ENCODE measurements at places on chromosomes 7 and 10. TPM values are rescaled to one million over a fixed set of nuclear protein-coding genes. Genes with fewer than 3 reads are reported as not detected.

- DNase-seq = no peak
These were observed 39.0 kb upstream of the IFRD1 start for GRCh38 chr7:112411186-112411795.

The CRPPA gene
- polyA plus RNA-seq = 0.71 TPM

The NEUROG3 gene
- polyA plus RNA-seq = not detected

The METTL2B gene
- polyA plus RNA-seq = 13.3 TPM

DNA sequence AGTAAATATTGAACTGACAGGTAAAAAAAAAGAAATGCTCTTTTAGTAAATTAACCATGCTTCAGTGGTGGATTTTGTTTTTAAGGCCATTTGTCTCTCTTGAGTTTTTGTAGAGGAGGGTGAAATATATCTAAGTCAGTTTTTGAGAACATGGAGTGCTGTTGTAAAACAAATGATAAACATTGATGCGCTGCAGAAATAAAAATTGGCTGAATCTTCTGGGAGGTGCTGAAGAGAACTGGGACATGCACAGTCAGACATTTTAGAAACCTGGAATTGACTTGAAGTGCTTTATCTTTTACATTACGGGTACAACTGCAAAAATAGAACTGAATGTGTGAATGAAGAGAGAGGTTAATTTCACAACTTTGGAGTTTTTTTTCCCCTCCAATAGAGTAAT is 203.0 kb upstream of the HDAC9 start:
- DNase-seq = no peak

DNA sequence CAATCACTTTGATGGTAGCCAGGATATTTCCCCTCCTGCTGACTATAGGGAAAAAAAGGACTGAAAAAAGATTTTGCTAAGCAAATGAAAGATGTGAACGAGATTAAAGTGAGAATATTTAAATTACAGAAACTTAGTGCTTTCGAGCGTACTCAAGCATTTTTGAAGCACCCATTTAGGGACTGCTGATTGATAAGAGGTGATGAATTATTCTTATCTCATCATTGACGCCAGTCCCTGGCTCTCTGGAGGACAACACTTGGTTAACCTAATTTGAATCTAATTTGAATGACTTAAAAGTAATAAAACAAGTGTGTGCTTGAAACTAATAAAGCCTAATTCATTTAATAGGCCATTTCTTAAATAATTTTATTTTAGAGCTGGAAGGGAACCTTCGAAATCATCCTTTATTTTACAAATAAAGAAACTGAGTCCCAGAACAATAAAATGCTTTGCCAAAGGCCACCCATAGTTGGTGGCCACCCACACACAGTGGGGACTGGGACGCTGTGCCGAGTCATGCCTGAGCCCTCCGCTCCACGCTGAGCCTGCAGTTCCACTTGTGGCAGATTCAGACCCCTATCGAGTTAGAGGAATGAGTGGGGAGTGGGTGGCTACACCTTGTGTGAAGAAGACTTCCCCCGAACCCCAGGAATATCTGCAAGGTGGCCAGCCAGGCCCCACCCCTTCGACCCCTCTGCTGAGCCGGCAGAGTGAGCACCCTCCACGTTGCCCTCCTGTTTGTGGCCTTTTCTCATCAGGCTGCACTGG is 61.1 kb upstream of the SAMD8 start:
- DNase-seq = no peak

GRCh38 chr7:98841179-98841997 is 28.4 kb downstream of the TMEM130 start:
- DNase-seq = peak; percentile 52

The CARD11 gene
- polyA plus RNA-seq = 55.3 TPM

The EVX1 gene
- polyA plus RNA-seq = not detected

The MAGI2 gene
- polyA plus RNA-seq = not detected

DNA sequence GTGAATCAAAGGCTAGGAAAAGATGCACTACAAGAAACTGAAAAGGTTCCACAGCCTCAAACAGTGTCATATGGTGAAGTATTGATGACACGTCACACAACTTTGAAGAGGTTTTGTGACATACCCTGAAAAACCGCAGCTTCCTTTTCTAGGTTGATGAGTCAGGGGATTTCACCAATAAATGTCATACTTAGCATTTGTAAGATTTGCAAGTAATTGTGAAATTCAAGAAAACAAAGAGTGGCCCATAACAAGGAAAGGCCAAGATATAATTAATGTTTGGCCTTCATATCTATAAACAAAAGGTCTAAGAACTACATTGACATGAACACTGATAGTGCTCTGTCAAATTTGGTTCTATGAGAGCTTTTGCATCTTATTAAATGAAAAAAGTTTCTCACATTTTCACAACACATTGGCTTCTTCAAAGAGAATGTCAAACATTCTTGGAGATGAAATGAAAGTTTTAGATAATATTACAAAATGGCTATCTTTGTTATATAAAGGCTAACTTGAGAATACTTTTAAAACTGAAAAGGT is 62.0 kb upstream of the NAMPT start:
- no peak for DNase-seq

The OGDHL gene
- polyA plus RNA-seq = not detected

The CALN1 gene
- polyA plus RNA-seq = not detected

The TUBAL3 gene
- polyA plus RNA-seq = not detected
